Fibroblast of gingiva (primary cell): ENCODE measurements at places on chromosomes 5 and 9.
A peak's percentile ranks its signal among the peaks of the same experiment; 100 is the strongest.

DNA sequence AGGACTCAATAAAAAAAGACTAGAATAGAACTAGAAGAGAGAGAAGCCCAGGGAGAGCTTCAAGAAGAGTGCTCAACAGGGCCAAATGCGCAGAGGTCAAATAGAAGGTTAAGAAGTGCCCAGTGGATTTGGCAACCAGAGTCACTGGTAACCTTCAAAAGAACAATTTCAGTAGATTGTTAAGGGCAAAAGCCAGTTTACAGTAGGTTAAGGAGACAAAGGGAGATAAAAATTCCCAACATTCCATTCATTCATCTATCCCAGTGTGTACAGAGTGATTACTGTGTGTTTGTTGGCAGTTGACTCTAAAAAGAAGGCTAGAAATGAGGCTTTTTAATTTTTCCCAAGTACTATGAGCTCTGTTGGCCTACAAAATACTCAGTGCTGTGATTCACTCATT, 69.4 kb downstream of the RIGI start:
- DNase-seq: no peak

DNA sequence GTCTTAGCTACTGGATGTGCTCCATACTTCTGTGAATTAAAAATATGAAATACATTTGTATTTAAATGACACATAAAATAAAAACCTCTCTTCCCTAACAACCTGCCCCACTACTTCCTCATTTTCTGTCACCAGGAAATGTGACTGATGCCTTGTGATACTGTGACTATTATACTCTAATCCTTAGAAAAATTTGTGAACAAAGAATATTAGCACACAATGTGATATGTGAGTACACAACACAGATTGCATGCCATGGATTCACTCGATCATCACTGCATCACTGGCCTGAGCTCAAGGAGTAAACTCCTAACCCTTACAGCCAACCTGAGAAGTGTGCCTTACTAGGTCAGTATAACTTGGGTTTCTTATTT, 281.0 kb downstream of the EFNA5 start:
- no peak for DNase-seq

DNA sequence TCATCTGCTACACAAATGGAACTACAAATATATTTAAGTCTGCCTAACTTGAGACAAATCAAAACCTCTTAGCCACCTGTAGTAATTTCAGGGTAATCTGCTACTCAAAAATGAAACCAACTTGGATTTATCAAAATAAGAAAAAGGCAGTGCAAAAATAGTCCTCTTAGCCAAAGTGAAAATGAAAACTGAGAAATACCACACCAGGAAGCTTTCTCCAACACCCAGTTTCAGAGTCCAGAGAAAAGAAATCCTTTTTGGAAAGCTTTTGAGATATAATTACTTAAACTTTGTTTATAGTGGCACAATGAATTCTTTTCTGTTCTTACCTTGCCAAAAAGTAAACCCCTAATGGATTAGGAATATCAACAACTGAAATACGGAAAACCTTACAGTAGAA, 990.4 kb downstream of the EFNA5 start:
- DNase-seq: no peak

- no peak for DNase-seq
These were observed 41.8 kb downstream of the CCL28 start for GRCh38 chr5:43370352-43370751.

DNA sequence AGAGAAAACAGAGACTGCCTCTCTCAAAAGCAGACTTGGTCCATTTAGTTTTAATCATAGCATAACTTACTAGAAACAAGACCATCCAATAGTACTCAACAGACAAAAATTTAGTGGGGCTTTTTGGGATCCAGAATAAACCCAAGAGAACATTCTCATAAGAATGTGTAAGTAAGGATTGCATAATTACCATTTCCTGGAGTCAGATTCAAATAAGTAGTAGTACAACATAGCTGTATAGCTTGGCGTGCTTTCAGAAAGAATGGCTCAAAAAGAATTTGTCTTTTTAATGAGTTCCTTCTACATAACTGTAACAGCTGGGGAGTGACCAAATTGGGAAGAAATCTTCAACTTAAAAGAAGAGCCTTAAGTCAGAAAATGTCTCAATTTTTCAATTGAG, 145.4 kb downstream of the DENND1A start:
- peak; percentile 86 for DNase-seq

DNA sequence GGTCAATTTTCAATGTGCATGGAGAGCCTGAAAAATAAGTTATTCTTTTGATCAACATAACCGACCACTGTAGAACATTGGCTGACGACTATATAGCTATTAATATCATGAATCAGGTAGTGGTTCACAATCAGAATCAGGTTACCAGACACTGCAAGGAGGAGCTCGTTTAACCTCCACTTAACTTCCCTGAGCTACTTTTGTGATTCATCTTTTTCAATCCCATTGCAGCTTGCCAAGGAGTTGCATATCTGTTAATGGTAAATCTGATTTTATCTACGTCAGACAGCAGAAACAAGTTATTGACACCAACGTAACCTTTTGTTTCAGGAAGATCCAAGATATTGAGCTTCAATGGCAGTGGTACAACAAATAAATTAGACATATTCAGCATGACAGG, 2263.8 kb upstream of the ACO1 start:
- DNase-seq: no peak

DNA sequence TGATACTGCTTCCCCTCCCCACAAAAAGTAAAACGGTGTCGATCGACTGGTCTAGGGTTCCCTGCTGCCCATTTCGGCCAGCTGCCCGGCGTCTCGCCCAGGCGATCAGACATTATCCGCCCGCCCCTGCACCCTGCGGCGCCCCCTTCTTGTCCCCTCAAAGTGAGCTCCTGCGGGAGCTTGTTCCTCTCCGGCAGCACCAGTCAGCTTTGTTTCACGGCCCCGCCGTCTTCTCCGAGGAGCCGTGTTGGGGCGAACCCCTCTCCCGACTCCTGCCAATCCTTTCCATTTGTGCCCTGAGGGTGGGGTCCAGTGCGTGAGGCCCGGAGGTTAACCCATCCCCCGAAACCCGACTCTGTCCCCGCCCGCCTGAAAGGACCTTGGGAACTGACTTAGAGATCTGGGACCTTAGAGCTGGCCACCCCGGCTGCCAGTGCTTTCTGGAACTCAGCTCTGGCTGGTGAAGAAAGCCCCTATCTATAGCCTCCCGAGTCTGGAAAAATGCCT, 518 bp downstream of the UBE2B start:
- peak; percentile 57 for DNase-seq

DNA sequence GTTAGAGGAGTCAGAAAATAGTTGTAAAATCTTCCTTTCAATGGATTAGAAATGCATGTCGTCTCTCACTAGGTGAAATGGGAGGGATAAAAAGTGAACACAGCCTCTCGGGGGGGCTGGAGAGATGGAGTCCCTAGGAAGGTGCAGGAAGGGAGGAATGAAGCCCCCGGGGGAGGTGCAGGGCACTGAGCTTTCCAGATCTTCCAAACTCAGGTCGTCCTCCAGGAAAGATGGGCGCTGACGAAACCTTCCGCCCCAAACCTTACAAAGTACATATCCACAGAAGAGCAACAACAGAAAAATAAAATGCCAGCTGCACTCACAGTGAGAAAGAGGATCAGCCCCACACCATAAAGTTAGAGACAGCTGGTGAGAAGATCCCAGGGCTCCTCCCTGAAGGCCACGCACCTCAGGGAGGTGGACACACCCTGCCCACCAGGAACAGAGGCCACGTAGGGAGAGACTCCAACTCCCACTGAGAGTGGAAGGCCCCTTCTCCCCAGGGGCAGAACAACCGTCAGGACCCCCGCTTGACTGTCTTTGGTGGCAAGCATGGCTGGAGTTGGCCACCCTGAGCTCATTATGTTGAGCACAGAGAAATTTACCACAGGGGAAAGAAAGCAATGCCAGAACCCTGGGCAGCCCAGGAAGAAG, 174.3 kb downstream of the AUH start:
- DNase-seq: no peak

GRCh38 chr9:32551276-32552051, 663 bp upstream of the SMIM27 start:
- DNase-seq: peak; percentile 47

DNA sequence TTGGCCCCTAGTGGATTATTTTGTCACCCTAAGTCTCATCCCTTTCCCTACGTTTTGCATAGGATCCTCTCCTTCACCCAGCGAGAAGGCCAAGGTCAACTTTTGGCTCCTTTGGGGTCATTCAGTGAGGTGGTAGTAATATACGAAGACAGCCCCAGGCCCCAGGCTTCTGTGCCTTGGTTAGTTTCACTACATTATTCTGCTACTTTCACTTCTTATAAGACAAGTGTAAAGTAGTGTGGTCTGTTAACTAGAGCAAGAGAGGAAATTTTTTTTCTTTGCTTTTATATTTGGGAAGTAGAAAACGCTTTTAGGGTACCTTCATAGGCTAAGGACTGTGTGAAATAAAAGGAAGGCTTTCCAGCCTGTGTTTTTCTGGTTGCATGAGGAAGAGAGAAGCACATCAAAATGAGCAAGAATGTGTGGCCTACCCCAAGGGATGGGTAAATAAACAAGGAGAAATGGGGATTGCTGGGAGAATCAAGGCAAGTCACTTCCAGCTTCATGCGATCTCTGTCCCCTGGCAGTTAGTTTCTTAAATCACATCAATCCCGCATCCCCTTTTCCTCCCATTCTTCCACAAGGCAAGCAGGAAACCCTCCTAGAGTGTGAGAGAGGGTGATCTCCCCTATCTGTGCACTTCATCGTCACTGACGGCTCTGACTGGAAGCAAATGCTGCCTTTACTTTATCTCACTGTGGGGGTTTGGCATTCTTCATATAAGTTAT, 677.0 kb upstream of the WWC1 start:
- no peak for DNase-seq

DNA sequence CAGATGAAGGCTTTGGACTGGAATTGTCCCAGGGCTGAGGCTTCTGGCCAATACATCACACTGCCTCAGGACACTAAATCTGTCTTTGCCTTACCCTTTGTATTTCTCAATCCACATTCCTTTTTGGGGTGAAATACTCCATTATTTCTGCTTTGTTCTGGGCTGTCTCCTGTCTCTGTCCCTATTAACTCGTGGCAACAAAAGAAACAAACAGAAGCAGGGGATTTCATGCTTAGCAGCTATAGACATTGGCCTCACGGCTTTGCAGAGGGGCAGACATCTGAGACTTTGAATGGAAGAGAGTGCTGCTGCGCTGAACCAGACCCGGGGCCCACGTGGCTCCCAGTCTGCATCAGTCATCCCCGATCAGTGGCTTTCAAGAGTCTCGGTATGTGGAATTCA, 129.7 kb downstream of the ARL15 start:
- DNase-seq: peak; percentile 51
